ENCODE measurements at places on chromosomes 5 and 9. TPM values are rescaled to one million over a fixed set of nuclear protein-coding genes. Genes with fewer than 3 reads are reported as not detected.

Gene ABCA1
- total RNA-seq: 20.8 TPM

Gene SLC6A3
- 0.18 TPM for total RNA-seq

Gene PCDHGA2
- total RNA-seq: 12.5 TPM

Gene ZCCHC7
- 11.9 TPM for total RNA-seq

Gene FOXD4L5
- not detected for total RNA-seq

Gene LHFPL2
- 14.9 TPM for total RNA-seq

DNA sequence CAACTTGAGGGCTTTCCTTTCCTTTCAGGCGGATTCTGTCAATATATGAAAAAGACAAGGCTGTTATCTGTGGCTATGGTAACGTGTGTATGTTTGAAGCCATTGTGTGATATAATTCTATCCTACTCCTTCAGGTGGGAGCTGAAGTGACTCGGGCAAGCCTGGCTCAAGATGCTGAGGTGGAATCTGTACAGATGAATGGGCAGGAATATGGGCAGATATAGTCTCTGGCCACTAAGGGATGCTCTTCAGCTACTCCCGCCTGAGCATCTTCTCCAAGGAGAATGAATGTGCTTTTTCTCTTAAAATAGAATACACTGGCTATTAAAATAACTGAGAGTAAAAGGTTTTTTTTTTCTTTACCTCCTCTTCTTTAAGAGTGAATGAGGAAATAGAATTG, 244.8 kb downstream of the ADGRV1 start:
- DNase-seq: no peak

DNA sequence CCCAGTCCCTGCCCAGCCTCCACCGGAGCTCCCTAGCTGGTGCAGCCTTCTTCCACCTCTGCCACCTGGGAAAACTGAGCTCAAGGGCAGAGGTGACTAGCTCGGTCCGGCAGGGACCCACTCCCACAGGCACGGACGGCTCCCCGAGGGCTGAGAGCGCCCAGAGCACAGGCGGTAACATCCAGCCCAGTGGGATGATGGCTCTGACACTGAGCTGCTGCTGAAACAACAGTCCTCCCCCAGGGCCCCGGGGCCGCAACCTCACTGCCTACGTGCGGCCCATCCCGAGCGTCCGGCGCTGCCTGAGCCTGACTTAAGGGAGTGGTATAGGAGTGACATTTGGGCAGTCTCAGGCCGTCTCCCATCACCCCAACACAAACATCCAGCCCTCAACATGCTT, 3.7 kb downstream of the FAM163B start:
- no peak for DNase-seq

DNA sequence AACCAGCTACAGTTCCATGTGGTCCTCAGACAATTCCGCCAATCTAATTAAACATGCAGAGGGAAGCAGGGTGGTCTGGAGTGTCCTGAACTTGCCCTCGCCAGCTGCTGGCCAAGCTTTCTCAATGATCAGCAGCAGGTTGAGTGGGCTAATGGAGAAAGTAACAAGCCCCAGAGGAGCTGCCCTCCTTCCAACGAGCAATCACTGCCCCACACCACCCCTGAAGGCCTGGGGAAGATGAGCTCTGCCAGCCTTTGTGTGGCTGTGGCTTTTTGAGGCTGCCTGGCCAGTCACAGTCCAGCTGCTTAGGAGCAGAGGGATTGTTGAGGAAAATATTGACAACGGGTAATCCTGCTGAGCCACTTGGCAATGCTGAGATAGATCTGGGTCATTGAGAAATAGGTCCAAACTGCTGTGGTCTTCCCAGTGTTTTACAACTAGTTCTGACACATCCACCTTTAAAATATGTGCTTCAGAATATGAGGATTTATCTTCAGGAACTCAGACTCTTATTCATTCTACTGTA, 107.3 kb downstream of the CD180 start:
- DNase-seq: no peak

DNA sequence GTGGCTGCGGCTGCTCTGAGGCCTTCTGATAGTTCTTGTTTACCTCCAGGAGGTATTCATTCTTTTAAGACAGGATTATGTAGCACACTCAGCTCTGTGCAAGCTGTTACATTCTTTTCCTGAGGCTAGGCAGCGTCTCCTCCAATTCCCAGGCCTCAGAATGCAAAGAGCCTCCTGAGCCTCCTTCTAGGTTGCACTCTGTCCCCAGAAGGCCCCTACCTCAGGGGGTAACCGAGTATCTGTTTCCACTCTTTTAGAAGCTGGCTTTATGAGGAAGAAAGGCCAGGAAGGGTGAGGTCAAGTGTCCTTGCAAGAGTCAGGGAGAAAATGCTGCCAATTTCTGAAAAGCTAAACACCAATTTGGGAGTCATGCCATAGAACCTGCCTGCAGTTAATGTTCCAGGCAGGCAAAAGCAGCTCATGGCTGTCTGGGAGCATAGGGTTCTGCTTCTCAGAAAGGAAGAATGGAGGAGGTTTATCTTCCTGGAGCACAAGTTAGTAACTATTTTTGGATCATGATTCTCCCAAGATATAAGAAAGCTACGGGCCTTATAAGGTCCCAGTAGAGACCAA, 178.9 kb downstream of the SEMA6A start:
- no peak for DNase-seq

GRCh38 chr5:6791031-6791430, 77.8 kb downstream of the TENT4A start:
- DNase-seq: no peak

GRCh38 chr9:127897193-127897692, 2.2 kb downstream of the ST6GALNAC6 start:
- DNase-seq: peak; percentile 87

DNA sequence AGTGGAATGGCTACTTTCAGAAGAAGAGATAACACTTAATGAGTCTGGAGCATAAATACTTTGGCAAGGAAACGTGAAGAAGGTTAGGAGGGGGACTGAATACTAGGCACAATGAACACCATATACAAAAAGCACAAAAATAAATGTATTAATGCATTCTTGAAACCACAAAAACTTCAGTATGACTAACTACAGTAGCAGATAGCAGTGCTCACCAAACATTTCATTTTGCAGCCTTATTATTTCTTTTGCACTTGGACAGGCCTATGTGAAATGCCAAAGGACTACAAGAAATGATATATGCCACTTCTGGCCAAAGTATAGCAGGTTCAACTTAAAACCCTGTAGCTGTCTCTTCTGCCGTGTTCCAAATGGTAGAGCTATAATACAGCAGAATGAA, 26.3 kb downstream of the UBQLN1 start:
- DNase-seq: no peak

DNA sequence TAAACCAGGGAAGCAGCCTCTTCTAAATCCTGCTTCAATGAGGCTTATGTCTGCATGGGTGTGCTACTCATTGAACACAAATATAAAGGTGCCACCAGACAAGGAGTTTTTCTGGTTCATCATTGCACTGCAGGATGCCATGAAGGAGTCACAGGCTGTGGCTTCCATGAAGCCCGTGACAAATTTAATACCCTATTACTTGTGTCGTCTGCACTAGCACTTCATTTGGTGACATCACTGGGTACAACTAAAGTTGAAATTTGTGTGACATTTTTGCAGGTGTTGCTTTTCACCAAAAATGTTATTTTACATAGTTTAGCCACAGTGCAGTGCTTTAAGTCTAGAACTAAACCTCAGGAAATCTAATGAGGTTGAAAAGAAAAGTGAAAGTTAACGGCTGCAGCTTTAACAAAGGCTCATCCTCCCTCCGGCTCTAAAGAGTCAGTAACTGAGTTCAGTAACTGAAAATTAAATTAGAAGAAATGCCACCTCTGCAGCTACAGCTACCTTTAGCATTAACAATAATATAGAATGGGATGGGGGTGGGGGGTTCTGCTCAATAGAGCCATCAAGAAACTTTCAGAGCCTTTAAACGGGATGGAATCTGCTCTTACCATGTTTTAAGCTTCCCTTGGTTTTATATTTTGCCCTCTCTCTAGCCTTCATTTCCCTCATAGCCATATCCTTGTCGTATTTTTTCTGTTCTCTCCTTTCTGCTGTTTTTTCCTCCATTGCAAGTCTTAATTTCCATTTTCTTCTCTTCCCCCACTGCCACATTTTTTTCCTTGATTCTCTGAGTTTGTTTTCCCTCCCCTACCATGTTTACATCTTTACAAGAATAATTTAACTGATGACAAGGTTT, 233.8 kb upstream of the TMEM161B start:
- DNase-seq: no peak

DNA sequence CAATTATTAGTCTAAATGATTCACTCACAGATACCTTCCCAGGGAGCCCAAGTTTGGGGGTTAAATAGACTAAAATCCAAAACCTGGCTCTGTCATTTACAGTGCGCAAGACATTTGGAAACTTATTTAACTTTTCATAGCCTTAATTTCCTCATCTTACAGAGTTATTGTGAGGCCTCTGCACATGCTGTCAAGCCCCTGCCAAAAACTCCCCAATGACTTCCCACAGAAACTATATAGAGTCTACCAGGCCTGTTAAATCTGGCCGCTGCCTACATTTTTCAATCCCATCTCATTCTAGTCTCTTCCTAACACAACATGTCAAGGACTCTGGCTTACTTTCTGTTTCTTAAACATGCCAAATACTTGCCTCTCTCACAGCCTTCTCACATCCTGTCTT, 412.5 kb downstream of the ELAVL2 start:
- no peak for DNase-seq

DNA sequence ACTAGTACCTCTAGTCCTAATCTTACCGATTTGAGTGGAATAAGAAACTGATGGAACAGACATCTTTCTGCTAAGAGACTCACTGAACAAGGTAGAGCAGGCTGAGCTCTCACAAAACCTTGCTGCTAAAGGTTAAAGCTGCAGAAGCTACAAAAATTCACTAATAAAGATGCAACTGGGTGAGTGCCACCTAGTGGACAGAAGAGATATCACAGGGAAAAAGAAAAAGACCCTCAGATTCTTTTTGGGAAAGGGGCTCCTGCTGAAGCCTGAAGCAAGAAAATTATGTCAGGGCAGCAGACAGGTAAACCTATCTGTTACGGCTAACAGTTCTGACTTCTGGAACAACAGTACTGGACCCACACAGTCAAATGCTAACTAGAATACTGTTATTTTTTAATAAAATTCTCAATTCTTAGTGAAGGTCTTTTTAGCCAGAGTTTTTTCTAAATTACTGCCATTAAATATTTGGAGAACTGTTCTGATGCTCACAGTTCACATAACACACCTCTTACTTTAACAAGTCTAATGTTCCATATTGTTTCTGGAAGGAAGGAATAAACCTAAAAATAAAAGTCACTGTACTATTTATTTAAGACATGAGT, 51.2 kb downstream of the DIAPH1 start:
- no peak for DNase-seq

DNA sequence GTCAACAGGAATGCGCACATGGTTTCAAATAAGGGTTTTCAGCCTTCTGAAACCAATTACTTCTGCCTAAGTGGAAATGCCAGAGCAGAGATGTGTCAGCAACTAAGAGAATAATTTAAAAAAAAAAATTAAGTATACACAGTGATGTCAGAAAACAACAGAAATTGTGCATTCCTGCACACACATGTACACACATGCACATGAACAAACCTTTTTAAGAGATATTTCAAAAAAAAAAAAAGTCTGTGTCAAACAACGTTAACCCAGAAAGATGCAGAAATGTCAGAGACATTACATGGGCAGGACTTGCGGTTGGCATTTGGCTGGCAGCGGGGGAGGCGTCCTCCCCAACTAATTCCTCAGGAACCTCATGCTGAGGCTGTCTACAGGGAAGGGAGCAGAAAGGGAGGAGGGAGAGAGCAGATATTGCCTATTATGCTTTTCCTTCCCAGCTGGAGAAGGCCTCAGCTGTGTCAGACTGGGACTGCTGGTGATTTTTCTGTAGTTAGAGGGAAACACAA, 536.9 kb upstream of the WWC1 start:
- no peak for DNase-seq

GRCh38 chr5:180673371-180674089, 24.1 kb upstream of the FLT4 start:
- DNase-seq: no peak

Measured in heart right ventricle (tissue), 16 donors.